ENCODE measurements at places on chromosomes 1 and 21.

DNA sequence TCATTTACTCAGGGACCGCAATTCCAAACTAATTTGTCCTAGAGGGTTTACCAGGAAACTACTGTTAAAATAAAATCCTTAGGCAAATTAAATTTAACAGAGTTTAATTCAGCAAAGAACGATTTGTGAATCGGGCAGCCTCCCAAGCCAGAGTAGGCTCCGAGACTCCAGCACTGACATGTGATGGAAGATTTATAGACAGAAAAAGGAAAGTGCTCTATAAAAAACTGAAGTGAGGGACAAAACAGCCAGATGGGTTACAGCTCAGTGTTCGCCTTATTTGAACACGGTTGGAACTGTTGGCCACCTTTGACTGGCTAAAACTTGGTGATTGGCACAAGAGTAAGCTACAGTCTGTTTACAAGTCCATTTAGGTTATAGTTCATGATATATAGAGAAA lies 35.2 kb upstream of the RCSD1 start:
- no peak for DNase-seq

- DNase-seq = no peak
Observed at GRCh38 chr1:154729031-154729442, 121.1 kb upstream of the ADAR start.

DNA sequence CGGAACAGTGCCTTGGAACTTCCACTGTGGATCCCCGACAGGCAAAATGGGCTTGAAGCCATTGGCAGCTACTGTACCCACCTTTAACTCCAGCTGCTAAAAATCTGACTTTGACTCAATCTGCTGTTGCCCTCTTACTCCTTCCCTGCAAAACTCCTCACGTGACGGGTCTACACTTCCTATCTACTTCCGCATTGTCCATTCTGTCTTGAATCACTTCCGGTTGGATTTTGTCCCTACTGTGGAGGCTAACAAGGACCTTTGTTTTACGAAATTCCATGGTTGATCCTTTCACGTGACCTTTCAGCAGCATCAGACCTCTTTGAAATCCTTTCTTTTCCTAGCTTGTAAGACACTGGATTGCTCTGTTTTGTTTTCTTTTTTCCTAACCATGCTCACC lies 268.4 kb downstream of the PRDM2 start:
- no peak for DNase-seq

DNA sequence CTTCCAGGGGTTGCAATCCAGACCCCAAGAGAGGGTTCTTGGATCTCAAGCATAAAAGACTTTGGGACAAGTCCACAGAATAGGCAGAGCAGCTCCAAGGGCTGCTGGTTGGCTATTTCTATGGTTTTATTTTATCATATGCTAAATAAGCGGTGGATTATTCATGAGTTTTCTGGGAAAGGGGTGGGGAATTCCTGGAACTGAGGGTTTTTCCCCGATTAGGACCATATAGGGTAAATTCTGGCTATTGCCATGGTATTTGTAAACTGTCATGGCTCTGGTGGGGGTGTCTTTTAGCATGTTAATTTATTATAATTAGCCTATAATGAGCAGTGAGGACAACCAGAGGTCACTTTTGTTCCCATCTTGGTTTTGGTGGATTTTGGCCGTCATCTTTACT lies 270.9 kb upstream of the PLXNA2 start:
- DNase-seq = no peak

DNA sequence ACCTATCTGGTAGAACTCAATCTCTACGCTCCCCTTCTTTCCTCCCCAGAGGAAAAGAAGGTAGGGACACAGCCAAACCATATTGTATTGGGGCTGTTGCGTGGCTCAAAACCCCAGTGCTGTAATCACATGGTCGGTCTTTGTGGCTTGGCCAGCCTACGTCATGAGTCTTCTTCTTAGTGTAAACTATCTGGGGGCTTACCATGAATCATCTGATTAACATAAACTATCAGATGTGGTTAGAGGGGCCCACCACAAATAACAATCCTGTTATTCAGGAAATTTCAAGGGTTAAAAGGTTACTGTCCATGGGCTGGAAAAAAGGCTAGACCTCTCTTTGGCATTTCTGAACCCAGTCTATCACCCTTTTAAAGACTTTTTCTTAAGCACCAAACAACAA lies 49.5 kb upstream of the GPR52 start:
- no peak for DNase-seq

DNA sequence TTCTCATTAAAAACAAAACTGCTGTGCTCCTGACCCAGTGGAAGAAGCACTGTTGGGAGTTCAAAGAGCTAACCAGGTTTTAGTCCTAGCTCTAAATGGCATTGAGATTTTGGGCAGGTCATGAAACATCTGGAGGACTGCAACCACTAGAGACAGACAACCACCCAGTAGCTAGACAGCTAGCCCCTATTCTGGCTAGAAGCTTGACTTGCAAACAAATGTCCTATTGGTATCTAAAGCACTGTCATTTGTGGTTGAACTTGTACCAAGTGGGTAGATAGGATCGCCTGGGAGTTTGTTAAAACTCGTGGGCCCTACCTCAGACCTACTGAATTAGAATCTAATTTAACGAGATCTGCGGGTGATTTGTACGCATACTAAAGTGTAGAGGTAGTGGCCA lies 6.9 kb downstream of the RPL11 start:
- DNase-seq = no peak

DNA sequence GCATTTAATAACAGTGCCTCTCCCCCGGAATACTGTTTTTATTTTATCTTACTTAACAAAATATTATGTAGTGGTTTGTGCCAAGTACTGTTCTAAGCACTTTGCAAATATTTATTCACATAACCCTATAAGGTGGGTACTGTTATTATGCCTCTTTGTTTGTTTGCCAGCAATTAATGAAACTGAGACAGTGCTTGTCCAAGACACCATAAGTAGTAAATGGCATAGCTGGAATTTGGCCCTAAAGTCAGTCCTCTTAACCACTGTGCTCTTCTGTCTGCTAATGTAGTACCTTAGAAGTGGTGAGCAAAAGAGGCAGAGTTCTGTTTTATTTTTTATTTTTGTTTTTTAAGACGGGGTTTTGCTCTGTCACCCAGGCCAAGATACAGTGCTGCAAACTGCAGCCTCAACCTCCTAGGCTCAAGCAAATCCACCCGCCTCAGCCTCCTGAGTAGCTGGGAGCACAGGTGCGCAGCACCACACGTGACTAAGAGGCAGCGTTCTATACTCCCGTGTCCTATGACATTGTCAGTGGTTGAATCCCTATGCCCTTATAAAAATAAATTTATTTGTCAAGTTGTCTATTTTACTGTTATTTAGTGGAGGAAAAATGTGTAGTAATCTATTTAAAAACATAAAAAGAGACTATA lies 165.8 kb downstream of the CLEC20A start:
- DNase-seq = no peak

DNA sequence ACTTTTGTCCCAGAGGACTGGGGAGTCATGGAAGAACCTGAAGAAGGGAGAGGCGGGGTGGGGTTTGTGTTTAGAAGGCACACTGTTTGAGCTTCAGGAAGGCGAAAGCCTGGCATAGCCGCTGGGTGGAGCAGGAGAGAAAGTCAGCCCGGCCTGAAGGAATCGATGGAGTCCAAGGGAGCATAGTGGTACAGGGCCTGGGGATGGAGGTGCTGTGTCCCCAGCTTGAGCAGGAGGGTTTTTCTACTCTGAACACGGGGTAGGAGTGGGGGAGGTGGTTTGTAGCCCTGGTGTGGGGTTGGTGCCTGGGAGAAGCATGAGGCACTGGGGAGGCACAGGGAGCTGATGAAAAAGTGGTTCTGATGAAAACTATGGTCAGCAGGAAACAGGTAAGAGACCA lies 4.7 kb upstream of the CCDC24 start:
- no peak for DNase-seq

GRCh38 chr1:17710889-17711576 lies 44.1 kb upstream of the ACTL8 start:
- DNase-seq = no peak

DNA sequence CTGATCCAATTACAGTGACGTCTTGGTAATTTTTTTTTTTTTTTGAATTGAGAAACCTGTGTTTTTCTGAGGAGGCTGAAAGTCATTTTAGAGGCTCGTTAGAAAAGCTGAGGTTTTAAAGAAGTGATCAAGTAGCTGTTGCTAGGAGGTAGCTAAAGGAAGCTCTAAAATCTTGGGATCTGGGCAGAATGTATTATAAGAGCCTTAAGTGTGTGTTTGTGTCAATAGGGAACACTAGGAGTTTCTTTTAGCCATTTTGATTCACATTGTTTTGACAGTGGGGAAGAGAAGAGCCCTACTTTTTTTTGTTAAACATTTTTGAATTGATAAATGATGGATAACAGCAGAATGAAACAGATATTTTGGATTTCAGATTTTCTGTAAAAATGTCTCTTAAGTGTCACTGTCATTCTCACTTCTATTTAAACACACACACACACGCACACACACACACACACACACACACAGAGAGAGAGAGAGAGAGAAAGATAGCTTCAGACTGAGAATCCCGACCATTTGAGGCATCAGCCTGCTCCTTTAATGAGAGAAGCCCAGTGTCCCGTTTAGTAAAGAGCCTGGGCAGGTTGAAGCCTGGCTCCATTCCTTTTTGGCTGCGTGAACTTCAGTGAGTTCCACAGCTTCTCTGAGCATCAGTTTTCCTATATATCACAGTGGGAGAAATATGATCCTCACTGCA lies 79.1 kb upstream of the GPR88 start:
- no peak for DNase-seq

- no peak for DNase-seq
Observed at GRCh38 chr1:214425716-214426425, 125.5 kb downstream of the PTPN14 start.

DNA sequence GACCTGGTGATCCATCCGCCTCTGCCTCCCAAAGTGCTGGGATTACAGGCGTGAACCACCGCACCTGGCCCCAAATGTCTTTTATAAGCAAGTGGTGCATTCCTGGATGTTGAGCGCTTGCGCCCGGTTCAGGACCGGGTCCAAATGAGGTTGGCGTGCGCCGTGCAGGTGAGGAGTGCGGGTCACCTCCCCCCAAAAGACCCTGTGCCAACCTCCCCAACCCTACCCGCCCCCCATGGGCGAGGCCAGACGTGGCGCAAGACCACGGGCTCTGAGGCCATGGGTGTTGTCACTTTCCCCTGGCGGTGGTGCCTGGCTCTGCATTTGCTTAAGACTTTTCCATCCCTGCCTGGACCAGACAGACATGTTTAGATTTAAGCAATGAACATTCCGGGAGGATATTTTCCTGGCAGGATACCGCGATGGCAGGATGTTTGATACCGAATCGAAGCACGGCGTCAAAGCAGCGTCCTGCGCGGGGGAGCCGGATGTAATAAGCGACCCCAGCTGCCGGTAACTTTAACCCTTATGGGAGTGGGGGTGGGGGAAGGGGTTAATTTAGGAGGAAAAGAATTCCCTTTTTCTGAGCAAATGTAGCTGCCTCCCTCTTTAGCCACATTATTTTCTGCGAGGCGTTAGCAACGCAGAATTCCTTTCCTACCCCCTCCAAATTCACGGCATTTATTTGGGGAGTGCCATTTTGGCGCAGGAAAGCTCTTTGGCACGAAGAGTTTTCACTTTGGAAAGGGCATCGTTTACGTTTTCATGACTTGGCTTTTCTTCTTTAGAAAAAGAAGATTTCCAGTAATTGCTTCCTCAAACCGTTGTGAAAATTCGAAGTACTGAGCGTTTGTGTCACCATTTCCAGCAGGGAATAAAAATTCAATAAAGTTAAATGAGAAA lies 27.8 kb upstream of the RNF187 start:
- DNase-seq = peak; percentile 50

- no peak for DNase-seq
Observed at GRCh38 chr1:109928591-109929111, 18.0 kb downstream of the CSF1 start.

DNA sequence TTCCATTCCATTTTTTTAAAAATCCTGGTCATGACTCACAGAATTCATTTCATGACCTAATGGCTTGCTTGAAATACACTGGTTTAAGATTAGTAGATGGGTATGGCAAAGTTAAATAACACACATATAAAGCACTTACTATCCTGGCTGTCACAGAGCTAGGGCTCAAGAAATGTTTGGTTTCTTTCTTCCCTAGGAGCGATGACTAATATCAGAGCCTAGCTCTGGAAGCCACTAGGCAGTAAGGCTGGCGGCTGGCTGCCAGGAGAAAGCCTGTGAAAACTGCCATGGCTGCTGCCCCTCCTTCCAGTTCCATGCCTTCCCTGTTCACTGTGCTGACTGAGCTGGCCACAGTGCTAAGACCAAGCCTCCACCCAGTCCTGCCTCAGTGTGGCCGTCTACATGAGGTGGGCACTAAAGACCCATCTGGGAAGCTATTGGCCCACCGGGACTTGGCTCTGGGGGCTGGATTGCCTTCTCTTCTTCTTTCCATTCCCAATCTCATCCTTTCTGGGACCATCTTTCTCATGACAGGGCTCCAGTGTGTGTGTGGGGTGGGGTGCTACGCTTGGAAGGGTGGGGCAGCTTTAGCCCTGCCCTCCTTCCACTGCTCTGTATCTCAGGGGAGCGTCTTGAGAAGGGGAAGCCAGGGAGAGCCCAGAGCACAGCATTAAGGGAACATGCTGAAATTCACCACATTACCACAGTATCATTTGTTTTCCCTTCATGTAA lies 10.8 kb upstream of the ASCL5 start:
- DNase-seq = no peak

DNA sequence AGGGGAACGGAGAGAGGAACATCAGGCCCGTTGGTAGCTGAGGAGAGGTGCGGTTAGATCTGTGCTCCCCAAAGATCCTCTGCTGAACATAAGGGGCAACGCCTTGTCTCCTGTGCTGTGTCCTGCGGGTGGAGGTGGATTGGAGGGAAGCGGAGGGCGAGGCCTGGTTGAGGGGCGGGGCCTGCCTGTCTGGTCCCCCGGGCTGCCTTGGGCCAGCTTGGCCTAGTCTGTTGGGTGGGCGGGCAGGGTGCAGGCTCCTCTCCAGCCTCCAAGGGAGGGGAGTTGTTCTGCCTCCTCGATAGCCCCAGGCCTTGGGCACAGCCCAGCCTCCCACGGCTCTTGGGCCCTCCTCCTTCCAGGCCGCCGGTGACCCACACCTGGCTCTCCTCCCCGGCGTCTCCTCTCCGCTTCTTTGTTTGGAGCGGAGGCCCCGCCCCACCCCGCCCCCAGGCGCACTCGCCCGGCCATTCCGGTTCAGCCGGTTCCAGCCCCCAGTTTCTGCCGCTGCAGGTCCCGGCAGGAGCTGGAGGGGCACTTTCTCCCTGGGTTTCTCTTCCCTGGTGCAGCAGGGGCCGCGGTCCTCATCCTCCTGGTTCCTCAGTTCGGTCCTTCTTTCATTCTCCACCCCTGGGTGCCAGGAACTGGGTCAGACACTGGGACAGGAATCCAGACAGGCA lies 19.4 kb downstream of the PTPRF start:
- DNase-seq = no peak

DNA sequence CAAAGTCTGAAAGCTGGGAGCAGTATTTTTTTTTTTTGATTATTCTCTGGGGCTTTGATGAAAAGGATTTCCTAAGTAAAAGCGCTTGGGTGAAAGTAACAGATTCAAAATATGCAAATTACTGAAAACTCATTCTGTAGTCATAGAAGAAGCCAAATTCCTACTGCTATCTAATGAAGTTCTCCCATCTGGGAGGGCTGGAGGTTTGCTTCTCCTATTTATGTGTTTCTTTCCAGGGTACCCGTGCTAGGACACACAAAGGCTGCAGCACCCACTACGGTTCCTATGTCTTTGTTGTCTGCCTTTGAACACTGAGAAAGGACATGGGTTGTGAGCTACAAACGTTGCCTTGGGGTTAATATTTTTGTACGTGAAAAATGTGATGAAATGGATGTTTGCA lies 324.7 kb upstream of the KAZN start:
- no peak for DNase-seq

GRCh38 chr1:180181996-180182642 lies 27.4 kb downstream of the QSOX1 start:
- no peak for DNase-seq

All from activated naive CD4-positive, alpha-beta T cell treated with anti-CD3 and anti-CD28 coated beads, Interleukin-2, amount 50 U/mL, for 16 hours (primary cell).